Suprapubic skin (tissue), 4 donors: ENCODE measurements at places on chromosomes 12 and 14.

- no peak for DNase-seq
These were observed 7.5 kb upstream of the CTDSP2 start for GRCh38 chr12:57853864-57854556.

DNA sequence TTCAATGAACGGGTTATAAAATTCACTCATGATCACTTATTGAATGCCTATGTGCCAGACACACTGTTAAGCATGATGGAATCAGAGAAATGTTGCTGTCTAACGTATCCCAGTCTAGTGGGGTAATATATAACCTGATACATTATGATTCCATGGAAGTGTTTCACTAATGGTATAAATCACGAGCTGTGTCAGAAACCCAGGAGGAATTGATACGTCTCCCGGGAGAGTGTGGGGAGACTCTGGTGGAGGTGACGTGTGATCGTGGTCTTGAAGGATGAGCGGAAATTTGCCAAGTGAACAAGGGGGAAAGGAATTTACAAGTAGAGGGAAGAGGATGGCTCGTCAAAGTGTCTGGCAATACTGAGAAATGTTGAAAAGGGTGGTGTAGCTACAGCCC, 26.5 kb downstream of the MANSC1 start:
- no peak for DNase-seq

DNA sequence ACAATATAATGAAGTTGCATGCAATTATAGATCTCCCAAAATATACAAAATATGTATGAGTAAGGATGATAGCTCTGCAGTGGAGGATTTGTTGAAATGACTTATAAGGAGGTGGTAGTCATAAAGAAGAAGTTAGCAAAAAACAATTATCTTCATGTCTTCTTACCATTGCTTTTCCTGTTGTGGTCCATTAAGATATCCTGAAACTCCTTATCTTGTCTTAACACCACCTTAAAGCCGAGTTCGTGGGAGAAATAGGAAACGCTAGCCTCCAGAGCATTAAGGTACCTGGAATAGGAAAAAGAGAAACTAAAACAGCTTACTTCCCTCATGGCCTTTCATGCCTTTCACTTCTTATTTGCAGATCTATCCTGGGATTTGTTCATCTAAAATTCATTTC, 15.2 kb downstream of the GUCY2C start:
- DNase-seq: no peak

DNA sequence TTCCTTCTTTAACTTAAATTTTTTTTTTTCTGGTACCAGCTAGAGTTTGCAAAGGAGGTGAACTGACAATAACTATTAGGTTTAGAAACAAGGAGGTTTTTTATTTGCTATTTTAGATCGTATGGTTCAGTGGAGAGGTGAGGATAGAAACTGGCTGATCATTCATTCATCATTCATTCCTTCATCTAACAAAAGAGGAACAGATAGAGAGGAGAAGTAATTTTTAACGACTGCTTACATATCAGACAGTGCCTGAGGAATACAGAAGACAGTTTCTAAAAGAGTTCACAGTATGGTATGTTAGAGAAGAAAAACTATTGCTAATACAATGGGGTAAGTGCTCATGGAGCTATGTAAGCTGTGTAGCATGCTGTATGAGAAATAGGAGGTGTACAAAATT, 111.1 kb downstream of the ERC1 start:
- DNase-seq: no peak

DNA sequence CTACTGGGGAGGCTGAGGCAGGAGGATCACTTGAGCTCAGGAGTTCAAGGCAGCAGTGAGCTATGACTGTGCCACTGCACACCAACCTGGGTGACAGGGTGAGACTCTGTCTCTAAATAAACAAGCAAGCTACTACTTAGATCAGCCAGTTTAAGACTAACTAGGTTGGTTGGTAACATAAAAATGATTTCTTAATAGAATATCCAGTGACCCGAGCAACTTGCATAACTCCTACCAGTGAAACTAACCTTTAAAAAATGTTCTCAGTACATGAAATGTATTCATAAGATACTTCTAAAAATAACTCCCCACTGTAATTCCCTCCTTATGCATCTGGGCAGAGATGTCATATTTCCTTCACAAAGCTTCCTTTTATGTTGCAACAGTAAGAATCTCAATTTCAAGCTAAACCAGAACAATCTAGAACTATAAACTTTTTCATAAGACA, 15.9 kb downstream of the TAOK3 start:
- no peak for DNase-seq

DNA sequence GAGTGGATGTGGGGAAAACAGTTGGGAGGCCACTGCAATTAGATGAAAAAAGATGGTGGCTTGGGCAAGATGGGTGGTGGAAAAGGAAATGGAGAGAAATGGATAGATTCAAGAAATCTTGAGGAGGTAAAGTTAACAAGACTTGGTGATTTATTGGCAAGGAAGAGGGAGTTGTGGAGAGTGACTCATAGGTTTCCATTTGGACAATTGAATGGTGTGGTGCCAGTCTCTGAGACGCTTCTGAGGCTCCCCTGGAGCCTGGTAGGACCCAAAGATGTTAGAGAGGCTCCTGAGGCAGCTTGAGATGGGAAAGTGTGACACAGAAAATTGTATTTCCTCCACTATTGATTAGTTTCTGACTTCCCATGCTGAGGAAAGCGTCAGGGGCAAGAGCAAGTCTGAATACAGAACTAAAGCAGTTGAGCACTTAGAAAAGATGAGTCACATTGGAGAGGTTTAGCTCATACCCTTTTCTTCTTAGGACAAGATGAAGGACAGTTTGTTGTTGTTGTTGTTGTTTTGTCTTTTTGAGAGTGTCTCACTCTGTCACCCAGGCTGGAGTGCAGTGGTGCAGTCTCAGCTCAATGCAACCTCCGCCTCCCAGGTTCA, 4.5 kb downstream of the PRPF40B start:
- no peak for DNase-seq

DNA sequence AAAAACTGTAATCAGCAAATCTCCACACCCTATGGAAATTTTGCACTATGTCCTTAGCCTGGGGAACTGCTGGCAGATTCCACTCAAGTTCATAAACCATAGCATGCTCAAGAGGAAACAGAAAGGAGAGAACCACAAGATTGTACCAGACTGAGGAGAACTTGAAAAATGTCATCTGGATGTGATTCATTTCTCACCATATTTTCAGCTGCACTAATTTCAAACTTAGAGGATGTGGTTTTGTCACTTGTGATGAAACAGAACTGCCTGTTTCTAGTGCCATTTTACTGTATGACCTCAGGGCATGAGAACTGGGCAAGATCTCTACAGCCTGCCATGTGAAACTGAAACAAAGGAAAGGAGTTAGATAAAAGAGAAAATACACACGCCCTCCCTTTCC, 1493.1 kb upstream of the FLRT2 start:
- DNase-seq: no peak

DNA sequence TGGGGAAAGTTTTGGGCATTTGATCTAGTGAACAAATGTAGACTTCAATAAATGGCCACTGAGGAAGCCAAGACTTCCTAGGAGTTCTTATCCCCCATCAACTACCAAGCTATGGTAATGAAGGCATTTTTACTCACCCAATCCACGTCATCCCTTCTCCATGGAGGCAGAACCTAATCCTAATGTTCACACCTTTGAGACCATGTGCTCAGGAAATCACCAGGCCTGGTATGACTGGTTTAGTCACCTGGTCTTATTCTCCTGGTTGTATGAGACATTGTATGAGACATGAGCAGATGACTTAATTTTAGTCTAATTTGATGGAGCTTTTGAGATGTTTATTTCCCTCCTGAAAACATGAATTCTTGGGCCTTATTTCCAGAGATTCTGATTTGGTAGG, 88.6 kb downstream of the PAX9 start:
- no peak for DNase-seq
